Dorsolateral prefrontal cortex (tissue), 122 donors: ENCODE measurements at places on chromosomes 6 and 20. TPM values are rescaled to one million over a fixed set of nuclear protein-coding genes. Genes with fewer than 3 reads are reported as not detected.

HLA-DPB1 gene
- total RNA-seq, result 14.1 TPM

ECT2L gene
- total RNA-seq, result 0.20 TPM

XKR7 gene
- total RNA-seq, result 7.1 TPM

MOXD1 gene
- total RNA-seq, result 15.9 TPM

ZNF831 gene
- total RNA-seq, result 9.2 TPM
